ENCODE measurements at places on chromosomes 16 and 17.

DNA sequence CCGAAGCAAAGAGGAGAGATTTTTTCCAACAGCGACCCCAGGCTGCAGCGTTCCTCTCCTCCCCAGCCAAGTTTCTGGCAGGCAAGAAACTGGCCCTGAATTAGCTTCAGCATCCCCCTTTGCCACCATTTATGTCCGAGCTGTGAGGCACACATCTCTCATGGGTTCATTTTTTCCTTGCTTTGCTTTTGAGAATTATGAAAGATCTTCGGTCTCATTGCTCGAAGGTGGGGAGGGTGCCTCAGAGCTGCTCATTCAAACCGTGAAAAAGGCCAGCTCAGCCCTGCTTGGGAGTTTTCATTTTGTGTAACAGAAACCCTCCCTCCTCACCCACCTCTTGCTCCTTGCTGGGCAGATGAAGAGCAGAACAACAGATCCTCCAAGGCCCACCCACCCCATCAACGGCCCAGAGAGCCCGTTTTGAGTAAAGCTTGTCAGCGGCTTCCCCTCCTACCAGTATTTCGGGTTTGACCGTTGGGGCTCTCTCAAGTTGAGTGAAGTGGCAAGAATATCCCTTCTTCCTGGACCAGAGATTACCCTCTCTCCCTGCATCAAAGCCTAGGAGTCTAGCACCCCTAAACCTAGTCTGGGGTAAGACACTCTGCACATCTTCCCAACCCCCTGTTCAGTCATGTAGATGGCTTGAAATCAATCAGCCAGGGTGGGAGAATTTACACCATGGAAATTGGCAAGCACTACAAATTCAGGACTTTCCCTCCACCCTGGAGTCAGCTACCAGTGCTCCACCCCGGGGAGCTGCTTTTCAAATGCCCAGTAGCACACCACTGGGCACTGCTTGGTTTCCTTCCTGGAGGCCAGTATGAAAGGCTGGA is 1.8 kb downstream of the CCR7 start:
- no peak for DNase-seq

DNA sequence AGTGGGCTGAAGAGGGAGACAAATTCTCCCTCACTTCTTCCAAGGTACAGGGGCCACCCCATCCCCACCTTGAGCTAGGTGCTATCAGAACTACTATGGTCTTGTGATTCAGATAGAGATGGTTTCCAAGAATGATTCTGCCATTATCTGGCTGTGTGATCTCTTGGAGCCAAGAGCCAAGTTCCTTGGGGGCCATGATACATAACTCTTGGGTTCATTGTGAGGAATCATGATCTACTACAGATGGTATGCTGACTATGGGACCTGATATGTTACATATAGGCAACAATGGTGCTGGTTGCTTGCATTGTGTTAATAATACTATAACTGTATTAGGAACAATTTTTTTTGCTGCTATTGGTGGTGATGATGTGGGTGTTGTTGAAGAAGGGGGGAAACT is 45.7 kb downstream of the DYNLRB2 start:
- no peak for DNase-seq

GRCh38 chr16:87072101-87072500 is 245.1 kb downstream of the C16orf95 start:
- DNase-seq = no peak

- DNase-seq = no peak
Measured at GRCh38 chr17:77435272-77436057, 294.7 kb downstream of the SEC14L1 start.

GRCh38 chr17:56317351-56318208 is 164.3 kb downstream of the ANKFN1 start:
- no peak for DNase-seq

DNA sequence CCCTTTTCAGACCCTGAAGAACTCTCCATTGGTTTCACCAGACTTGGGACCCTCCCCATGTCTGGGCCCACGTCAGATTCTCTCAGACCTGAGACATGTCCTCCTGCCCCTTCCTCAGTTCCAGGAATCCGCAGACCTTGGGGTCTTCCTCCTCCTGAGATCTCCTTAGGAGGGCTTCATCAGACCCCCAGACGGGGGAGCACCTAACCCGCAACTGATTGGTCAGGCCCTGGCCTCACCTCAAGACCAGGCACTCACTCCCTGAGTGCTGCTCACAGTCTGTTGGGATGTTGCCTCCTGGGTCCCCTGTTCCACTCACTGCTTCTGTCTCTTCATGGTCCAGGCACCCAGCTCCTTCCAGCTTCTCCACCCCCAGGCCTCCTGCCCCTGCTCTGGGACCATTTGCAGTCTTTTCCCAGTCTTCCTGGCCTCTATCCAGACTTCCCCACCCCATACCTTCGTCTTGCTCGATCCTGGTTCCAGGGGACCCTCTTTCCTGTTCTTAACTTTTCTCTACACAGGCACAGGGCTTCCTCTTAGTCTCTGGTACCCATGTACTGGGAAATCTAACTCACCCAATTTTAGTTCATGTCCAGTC is 1.2 kb downstream of the GID4 start:
- DNase-seq = no peak

DNA sequence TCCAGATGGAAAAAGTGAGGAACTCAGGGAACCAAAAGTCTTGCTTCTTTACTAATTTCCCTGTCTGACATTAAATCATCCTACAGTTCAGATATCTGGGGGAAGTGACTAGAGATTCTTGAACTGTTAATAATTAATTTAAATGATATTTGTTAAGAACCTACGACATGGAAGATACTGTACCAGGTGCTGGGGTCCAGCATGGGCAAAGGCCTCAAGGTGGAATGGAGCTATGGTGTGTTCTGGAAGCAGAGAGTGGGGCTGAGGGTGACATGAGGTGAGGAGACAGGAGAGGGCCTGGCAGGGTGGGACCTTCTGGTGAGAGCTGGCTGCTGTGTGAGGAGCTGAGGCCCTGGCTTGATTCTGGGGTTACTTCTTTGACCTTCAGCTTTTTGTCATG is 6.0 kb upstream of the CCL2 start:
- no peak for DNase-seq

- peak; percentile 65 for DNase-seq
Measured at GRCh38 chr17:7835814-7836595, 2.0 kb downstream of the KDM6B start.

- DNase-seq = no peak
Measured at GRCh38 chr16:22388101-22388644, 13.8 kb upstream of the CDR2 start.

DNA sequence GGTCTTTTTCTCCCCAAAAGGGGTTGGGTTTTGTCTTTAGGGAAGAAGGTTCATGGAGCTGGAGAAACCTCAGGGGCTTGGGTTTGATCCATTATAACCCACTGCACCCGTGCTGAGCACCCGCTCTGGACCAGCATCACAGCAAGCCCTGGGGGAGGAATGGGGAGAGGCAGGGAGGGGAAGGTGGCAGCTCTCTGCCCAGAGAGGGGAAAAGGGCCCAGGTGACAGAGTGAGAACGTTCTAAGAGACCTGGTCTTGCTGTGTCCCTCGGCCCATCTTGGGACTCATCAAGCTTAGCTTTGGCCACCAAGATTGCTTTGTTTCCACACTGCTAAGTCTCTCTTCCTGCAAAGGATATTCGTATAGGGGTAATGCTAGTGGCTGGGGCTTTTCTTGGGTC is 38.2 kb upstream of the TAC4 start:
- DNase-seq = no peak

DNA sequence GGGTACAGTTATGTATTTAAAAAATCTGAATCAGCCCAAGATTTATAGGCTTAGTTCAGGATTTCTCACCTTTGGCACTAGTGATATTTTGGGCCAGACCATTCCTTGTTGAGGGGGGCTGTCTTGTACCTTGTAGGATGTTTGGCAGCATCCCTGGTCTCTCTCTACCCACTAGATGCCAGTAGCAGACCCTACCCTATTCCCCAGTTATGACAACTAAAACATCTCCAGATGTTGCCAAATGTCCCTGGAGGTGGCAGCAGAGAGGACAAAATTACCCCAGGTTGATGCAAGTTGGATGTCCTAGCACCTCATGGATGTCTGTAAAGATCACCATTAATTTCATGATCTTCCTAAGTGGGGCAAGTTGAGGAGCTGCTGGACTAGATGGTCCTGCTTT is 45.8 kb downstream of the SYT17 start:
- DNase-seq = no peak

DNA sequence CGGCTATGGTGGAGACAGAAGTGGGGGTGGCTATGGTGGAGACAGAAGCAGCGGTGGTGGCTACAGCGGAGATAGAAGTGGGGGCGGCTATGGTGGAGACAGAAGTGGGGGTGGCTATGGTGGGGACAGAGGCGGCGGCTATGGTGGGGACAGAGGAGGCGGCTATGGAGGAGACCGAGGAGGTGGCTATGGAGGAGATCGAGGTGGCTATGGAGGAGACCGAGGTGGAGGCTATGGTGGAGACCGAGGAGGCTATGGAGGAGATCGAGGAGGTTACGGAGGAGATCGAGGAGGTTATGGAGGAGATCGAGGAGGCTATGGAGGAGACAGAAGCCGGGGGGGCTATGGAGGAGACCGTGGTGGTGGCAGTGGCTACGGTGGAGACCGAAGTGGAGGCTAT is 24.1 kb downstream of the HEATR9 start:
- no peak for DNase-seq

DNA sequence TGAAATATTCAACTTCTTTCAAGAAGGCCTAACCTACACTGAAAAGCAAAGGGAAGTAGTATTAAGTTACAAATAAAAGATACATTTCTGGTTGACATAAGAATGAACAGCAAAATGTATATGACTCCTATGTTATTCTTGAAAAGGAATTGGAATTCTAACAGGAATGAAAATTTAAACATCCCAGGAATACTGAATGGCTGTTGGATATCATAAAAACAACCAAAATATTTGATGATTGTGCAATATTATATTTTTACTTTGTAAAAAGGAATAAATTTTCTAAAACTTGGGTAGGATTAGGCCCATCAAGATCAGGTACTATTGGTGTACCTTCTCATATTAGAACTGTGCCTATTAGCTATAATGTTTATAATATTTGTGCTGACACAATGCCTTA is 50.0 kb downstream of the CYB5B start:
- no peak for DNase-seq

- DNase-seq = no peak
Measured at GRCh38 chr16:50751528-50751927, 9.6 kb downstream of the CYLD start.

- no peak for DNase-seq
Measured at GRCh38 chr17:3503285-3503684, 27.5 kb downstream of the ASPA start.

DNA sequence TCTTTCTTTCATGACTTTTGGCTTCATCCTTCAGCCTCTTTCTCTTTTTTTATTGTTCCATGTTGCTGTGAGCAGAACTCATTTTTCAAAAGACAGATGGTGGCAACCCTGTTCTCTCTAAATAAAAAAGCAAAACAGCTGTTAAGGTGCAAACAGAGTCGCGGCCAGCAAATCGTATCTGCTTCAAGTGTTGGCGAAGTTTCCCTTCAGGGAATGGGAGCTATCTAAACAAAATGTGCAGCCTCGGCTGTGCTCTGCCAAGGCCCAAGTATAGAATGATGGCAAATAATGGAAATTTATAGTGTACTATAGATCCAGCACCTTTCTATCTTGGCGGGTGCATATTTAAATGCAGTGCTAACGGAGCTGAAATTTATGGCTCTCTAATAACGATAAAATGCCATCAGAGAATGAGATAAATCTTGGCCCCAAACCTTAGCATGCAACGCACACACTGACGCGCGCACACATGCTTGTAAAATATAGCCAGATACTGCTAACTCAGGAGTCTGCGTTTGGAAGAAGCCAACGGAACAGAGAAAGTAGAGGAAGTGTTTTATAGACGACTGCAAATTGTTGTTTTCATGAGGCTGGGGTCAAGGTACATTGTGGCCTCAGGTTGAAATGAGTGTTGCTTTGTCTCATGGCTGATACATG is 315.5 kb upstream of the RBFOX1 start:
- DNase-seq = no peak

DNA sequence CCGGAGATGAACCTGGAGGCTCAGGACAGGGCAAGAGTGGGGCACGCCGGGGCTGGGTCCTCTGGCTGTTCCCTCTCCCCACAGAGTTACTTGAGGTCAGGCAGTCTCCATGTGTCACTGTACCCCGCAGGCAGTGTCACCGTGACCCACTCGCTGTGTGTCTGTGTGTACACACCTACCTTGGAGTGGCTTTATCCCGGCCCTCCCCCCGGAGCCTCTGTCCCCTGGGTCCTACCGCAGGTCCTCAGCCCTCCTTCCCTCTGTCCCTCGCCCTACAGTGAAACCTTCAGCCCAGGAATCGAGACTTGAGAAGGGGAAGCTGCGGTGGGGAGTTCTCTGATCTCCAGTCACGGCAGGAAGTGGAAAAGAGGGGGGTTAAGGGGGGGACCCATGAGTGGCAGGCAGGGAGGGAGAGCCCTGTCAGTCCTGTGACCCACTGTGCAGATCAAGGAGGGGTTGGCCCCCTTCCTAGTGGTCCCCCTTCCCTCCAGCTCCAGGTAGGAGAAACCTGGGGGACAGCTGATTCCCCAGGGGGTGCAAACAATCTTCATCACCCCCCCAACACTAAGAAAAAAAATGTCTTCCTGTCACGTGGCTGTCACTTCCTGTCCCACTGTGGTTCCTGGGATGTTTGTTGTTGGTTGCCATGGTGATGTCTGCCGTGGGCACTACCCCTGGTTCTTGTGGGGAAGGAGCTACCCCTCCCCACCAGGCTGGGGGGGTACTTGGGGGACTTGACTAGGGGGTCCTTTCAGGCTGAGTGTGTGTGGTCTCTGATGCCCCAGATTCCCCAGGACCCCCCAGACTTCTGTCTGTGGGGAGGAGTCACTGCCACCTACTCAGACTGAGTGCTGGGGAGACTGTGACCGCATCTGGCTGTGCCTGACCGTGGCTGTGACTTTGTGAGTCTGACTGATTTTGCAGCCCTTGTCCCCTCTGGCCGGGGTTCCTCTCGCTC is 13.7 kb downstream of the RARA start:
- peak; percentile 77 for DNase-seq

- DNase-seq = peak; percentile 62
Measured at GRCh38 chr17:80035937-80036714, at the start of gene CCDC40. CCDC40 (plus strand) TSS chr17:80036642; CDS start chr17:80036663, 21 bp downstream.

DNA sequence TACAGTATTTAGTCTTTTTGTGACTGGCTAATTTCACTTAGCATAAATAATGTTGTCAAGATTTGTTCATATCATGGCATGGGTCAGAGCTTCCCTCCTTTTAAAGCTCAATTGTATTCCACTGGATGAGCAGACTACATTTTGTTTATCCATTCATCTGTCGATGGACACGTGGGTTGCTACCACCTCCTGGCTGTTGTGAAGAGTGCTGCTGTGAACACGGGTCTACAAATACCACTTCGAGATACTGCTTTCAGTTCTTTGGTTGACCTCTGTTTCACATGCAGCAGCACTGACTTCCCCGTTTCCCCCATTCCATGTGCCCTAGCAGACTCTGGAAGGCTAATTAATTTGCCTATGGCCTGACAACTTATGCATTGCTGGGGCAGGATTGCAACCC is 285.4 kb downstream of the SHISA9 start:
- DNase-seq = no peak

GRCh38 chr16:1792836-1793577 is 498 bp downstream of the IGFALS start:
- DNase-seq = no peak

DNA sequence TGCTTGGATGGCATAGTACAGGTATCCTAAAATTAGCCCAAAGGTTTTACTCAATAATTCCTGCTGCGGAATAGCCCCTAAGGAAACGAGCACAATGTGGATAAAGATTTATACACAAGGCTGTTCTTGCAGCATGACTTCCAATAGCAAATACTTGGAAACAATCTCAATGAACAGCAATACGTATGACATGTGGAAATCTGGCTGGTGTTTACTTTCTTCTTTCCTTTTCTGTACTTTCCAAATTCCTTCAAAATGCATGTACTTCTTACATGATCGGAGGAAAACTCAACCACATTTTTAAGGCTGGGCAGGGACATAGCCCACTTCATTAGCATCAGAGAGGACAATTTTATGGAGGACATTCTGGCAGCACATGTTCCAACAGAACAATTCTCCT is 86.6 kb downstream of the C16orf95 start:
- DNase-seq = no peak
